IMR-90 (cell line): ENCODE measurements at places on chromosomes 12 and 14. TPM values are rescaled to one million over a fixed set of nuclear protein-coding genes. Genes with fewer than 3 reads are reported as not detected.

DNA sequence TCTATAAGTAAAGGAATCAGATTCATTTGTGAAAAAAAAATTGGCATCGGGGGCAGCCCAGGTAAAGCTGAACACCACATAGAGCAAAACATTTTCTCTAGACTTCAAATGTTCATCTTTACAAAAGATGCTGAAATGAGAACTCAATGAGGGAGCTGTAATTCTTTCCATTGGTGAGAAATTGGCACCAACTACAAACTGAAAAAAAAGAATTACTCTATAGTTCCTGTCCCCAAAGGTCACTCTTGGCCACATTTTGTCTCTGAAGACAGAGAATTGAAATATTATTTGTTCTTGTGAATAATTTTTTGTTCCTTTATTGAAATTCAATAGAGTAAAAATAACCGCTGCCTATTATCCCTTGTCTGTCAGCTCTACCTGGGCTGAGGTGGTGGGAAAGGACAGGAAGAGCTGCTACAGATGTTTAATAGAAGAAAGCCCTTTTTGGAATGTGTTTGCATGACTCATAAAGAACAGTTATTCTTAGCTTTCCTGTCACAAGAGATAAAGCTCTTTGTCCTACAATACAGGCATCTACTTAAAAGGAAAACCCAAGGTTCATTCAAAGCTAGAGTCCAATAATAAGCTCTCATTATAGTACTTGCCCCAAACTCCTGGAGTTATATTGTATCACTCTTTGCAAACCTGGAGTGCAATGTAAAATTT is 380.1 kb upstream of the KITLG start:
- no peaks in the 10 kb centered on the region for H3K27me3 ChIP-seq
- no peak overlapping the region for H3K27ac ChIP-seq
- no peaks in the 10 kb centered on the region for H3K36me3 ChIP-seq

GRCh38 chr12:77609016-77609415 is 221.7 kb upstream of the NAV3 start:
- no peak overlapping the region for H3K27ac ChIP-seq
- no peaks in the 10 kb centered on the region for H3K27me3 ChIP-seq
- no peak overlapping the region for H3K4me3 ChIP-seq
- H3K36me3 ChIP-seq: no peaks in the 10 kb centered on the region
- no peaks in the 10 kb centered on the region for H3K4me1 ChIP-seq
- no peak for DNase-seq

PLCZ1 gene
- total RNA-seq: not detected in 2 replicates

- H3K4me3 ChIP-seq: no peak overlapping the region
- no peak for DNase-seq
- no peak overlapping the region for H3K27ac ChIP-seq
- H3K36me3 ChIP-seq: peaks cover 2% of the 10 kb centered on the region; the same call in 1 of the 2 replicates
- H3K4me1 ChIP-seq: peaks cover 10% of the 10 kb centered on the region; the same call in 1 of the 2 replicates
Measured at GRCh38 chr12:123071857-123072256, 79.0 kb downstream of the PITPNM2 start.

- H3K27me3 ChIP-seq: no peaks in the 10 kb centered on the region
- H3K4me3 ChIP-seq: no peak overlapping the region
Measured at GRCh38 chr12:2183556-2184541, 131.1 kb downstream of the CACNA1C start.

FNTB gene
- 8.1 and 9.9 TPM in 2 replicates for total RNA-seq

GRCh38 chr14:47843236-47843635 is 167.8 kb upstream of the MDGA2 start:
- H3K4me1 ChIP-seq: no peaks in the 10 kb centered on the region
- no peak for DNase-seq
- no peaks in the 10 kb centered on the region for H3K27me3 ChIP-seq
- no peak overlapping the region for H3K27ac ChIP-seq

DNA sequence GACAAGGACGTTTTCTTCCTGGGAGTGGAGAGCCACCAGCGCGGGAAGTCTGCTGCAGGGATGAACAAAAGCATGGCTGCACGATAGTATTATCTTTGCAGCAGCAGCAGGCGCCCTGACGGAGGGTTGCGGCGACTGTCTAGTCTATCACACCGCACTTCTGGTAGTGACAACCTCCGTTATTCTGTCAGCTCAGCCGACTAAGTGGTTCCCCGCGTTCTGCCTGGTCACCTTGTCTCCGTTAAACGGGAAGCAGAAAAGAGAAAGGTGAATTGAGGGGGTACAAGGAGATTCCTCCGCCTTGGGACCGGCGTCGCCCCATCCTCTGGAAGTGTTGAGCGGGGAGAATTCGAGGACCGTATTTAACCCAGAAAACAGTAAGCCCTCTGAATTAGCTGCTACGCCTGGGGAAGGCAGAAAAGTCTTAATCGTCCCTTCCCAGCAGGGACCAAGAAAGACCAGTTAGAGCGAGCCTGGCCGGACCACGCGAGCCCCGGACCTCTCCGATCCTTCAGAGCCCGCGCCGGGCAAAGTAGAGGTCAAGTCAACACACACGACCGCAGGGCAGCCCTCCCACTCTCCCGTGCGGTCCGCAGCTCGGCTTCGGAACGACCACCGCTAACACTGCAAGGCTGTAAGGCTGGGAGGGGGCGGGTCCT is 536 bp upstream of the DAAM1 start:
- no peaks in the 10 kb centered on the region for H3K36me3 ChIP-seq
- peaks cover 4% of the 10 kb centered on the region for H3K4me1 ChIP-seq
- peak overlapping the region; percentile 43 for H3K27ac ChIP-seq
- H3K4me3 ChIP-seq: peak overlapping the region; percentile 77

GUCY2C gene
- total RNA-seq: not detected in 2 replicates

- no peaks in the 10 kb centered on the region for H3K4me1 ChIP-seq
- H3K27me3 ChIP-seq: no peaks in the 10 kb centered on the region
- no peaks in the 10 kb centered on the region for H3K36me3 ChIP-seq
- H3K27ac ChIP-seq: no peak overlapping the region
- DNase-seq: peak; percentile 15
Measured at GRCh38 chr12:85803231-85803630, 33.0 kb downstream of the RASSF9 start.

- H3K27me3 ChIP-seq: no peaks in the 10 kb centered on the region
- H3K36me3 ChIP-seq: peaks cover 20% of the 10 kb centered on the region
- H3K4me1 ChIP-seq: peaks cover 12% of the 10 kb centered on the region
- DNase-seq: peak; percentile 71
Measured at GRCh38 chr12:50218386-50218785, 51.2 kb upstream of the CERS5 start.

DBX2 gene
- total RNA-seq: not detected in 2 replicates

DNA sequence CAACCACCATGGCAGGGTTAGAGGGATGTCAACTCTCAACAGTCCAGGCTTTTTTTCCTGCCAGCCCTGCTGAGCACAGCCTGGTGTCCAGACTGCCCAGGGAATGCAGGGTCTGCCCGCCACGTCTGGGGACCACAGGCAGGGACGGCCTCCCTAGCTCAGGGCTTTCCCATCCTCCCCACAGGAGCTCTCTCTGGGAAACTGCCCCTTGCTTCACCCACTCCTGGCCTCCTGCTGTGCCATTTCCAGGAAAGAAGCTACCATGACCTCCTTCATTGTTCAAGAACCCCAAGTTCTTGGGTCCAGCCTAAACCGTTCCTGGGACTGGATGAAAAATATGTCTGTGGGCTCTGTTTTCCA is 4.8 kb downstream of the SCNN1A start:
- H3K36me3 ChIP-seq: no peaks in the 10 kb centered on the region
- H3K4me1 ChIP-seq: peaks cover 19% of the 10 kb centered on the region
- H3K4me3 ChIP-seq: no peak overlapping the region
- H3K27me3 ChIP-seq: no peaks in the 10 kb centered on the region

DNA sequence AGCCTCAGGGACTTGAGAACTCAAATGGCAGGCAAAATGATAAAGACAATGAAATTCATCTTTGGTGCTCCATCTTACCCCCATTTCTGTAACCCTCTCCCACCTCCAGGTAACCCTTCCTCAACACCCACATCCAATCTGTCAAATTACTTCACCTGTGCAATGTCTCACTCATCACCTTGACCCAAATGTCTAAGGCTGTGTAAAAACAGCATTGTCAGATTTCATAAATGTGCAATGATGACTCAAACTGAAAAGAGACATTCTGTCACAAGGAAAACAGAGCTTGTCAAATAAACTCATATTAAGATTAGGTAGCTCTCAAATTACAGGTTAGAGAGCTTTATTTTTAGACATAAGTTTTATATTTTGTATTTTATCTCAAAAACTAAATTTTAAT is 19.9 kb upstream of the COCH start:
- no peak for DNase-seq
- H3K36me3 ChIP-seq: no peaks in the 10 kb centered on the region
- no peak overlapping the region for H3K4me3 ChIP-seq

FERMT2 gene
- total RNA-seq: 217 and 229 TPM in 2 replicates

GRCh38 chr12:91980389-91980821 is 165.2 kb downstream of the BTG1 start:
- H3K27me3 ChIP-seq: no peaks in the 10 kb centered on the region
- no peak overlapping the region for H3K27ac ChIP-seq
- no peak overlapping the region for H3K4me3 ChIP-seq
- H3K4me1 ChIP-seq: peaks cover 16% of the 10 kb centered on the region

CD163 gene
- not detected in 2 replicates for total RNA-seq

GYS2 gene
- not detected in 2 replicates for total RNA-seq

GRCh38 chr12:110641521-110641920 is 27.6 kb downstream of the TCTN1 start:
- no peaks in the 10 kb centered on the region for H3K36me3 ChIP-seq
- peaks cover 20% of the 10 kb centered on the region for H3K4me1 ChIP-seq
- H3K4me3 ChIP-seq: no peak overlapping the region

- H3K27me3 ChIP-seq: no peaks in the 10 kb centered on the region
- no peaks in the 10 kb centered on the region for H3K4me1 ChIP-seq
- no peak for DNase-seq
- H3K4me3 ChIP-seq: no peak overlapping the region
Measured at GRCh38 chr12:126890097-126890496, 1376.9 kb upstream of the TMEM132C start.

- no peak overlapping the region for H3K4me3 ChIP-seq
- peaks cover 23% of the 10 kb centered on the region for H3K4me1 ChIP-seq
- DNase-seq: no peak
- H3K27me3 ChIP-seq: no peaks in the 10 kb centered on the region
- H3K36me3 ChIP-seq: peaks cover 6% of the 10 kb centered on the region; the same call in 1 of the 2 replicates
Measured at GRCh38 chr12:49821373-49822287, 6.6 kb downstream of the NCKAP5L start.

DNA sequence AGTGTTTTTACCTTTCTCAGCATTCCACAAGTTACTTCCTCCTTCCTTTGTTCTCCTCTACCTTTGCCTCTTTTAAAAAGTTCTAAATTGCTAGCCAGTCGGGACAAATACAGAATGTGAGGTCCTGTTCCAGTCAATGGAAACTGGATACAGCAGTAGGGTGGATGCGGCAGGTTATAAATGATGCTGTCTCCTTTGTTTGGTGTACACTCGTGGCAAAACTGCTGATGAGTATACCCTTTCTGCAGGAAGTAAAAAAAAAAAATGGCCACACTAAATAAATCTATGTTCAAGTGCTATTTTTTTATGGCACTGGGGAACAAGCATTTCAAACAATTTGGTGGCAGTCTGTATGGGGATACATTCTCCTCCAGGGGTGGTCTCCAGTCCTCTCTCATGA is 27.5 kb downstream of the KLRK1 start:
- no peak overlapping the region for H3K27ac ChIP-seq
- H3K4me3 ChIP-seq: no peak overlapping the region
- no peaks in the 10 kb centered on the region for H3K36me3 ChIP-seq
- peaks cover 24% of the 10 kb centered on the region for H3K4me1 ChIP-seq
- H3K27me3 ChIP-seq: no peaks in the 10 kb centered on the region
